ENCODE measurements at places on chromosomes 5 and 9. TPM values are rescaled to one million over a fixed set of nuclear protein-coding genes. Genes with fewer than 3 reads are reported as not detected.

Gene TRIM36
- 3.8 TPM for total RNA-seq

Gene NPR3
- 41.4 TPM for total RNA-seq

- DNase-seq, result no peak
- no peak overlapping the region for H3K4me3 ChIP-seq
- no peaks in the 10 kb centered on the region for H3K27me3 ChIP-seq
- H3K36me3 ChIP-seq, result no peaks in the 10 kb centered on the region
- no peak overlapping the region for H3K27ac ChIP-seq
- no peaks in the 10 kb centered on the region for H3K4me1 ChIP-seq
Measured at GRCh38 chr5:135887447-135887864, 8.2 kb downstream of the IL9 start.

DNA sequence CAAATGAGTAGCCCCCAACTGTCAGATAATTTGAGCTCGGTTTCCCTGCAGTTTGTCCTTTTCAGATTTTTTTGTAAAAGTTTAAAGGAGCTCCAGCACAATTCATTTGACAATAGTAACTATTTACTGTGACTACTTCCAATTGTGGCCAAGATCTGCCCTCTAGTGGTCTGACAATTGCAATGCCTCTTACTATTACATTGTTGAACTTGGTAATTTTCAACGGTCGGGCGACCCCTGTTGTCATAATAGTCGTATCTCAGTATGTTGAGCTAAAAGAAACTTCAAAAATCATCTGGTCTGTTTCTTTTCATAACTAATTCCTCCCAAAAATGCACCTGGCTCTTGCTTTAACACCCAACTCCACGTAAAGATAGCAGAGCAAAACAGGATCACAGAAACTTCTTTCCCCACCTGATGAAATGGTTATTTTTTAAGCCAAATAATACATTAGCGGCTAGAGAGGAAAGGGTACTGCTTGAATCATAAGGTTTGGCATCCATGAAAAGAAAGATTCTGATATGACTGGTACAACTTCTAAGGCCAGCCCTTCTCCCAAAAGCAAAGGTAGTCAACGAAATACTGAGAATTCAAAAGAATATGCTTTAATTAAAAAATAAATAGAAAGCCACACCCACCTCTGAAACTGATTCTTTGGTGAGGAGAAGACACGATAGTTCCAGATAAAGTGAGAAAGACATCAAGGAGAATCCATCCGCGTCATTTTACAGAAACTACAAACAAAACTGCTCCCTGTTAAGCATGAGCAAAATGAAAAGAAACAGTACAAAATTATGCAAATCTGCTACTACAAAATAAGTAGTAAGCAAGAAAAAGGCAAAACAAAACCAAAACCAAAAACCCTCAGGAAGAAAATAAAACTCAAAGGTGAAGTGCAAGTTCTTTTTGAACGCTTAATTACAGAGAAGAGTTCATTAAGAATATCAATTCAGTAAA lies 76.9 kb upstream of the HTR4 start:
- no peak overlapping the region for H3K4me3 ChIP-seq
- DNase-seq, result peak; percentile 83
- no peaks in the 10 kb centered on the region for H3K36me3 ChIP-seq
- no peaks in the 10 kb centered on the region for H3K4me1 ChIP-seq
- H3K27me3 ChIP-seq, result no peaks in the 10 kb centered on the region

- H3K4me3 ChIP-seq, result no peak overlapping the region
- H3K36me3 ChIP-seq, result no peaks in the 10 kb centered on the region
- H3K27me3 ChIP-seq, result no peaks in the 10 kb centered on the region
- H3K27ac ChIP-seq, result no peak overlapping the region
- DNase-seq, result no peak
Measured at GRCh38 chr5:142143878-142144277, 35.3 kb downstream of the NDFIP1 start.
